ENCODE measurements at places on chromosomes 12 and 14.

DNA sequence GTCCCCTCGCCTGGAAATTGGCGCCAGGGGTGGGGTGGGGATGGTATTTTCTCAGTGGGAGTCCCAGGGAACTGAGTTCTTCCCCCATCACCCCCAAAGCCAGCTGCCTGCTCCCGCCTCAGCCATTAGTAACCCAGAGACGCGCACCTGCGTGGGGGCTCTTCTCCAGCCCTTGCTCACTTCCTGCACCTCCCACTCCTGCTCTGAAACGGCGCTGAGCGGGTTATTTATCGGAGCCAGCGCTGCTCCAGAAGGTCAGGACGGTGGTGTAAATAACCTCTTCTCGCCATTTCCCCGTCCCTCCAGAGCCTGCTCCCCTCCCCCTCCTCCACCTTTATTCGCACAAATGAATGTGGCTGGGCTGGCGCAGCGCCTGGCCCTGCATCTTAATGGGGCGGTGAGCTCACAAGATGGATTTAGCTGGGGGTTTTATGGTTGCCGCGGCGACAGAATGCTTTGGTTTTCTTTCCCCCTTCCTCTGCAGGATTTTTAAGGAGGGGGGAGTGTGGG, 12.2 kb downstream of the GPR84 start:
- DNase-seq = no peak

DNA sequence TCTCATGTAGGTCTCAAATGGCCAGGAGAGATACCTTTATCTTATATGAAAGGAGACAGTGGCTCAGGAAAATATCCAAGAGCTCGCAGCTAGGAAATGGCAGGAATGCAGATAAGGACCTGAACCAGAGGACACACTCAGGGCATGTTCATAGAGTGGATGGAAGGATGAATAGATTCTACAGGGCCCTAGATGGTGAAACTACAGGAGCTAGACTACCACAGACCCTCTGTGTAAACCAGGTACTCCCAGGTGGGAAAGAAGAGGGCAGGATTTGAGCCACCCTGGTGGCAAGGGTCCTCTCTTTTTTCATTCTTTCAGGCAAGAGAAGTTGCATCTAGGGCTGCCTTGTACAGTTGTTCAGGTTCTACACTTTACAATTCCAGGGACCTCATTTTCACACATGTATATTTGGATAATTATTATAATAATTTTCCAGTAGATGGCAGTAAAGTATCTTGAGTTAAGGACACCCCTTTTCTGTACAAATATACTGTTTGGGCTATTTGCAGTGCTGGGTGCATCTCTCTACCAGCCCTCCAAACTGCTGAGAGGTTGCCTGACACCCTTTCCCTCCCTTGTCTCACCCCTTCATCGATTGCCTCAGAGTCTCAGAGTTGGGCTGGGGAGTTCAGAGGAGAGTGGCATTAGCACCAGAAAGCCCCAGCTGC, 10.5 kb upstream of the ZDHHC22 start:
- no peak for DNase-seq

- no peak for DNase-seq
These were observed 162.4 kb downstream of the GALC start for GRCh38 chr14:87830443-87831096.

DNA sequence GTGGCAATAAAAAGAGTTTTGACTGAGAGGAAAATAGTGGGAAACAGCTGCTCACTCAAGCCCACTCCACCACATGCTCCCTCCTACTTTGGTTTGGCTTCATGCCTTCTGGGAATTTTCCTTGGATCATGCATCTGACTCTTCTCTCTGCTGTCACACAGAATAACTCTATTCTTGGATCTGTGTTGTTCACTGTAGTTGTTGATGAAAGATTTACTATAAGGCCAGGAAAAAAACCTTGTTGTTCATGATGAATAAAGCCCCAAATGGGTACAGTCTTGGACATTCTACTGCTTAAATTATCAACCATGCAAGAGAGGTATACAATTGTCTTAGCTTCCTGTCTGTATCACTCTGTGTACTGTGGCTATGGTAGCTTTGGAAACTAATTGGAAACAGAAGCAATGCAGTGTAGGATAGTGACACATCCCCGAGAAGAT, 70.5 kb downstream of the TMX1 start:
- no peak for DNase-seq

DNA sequence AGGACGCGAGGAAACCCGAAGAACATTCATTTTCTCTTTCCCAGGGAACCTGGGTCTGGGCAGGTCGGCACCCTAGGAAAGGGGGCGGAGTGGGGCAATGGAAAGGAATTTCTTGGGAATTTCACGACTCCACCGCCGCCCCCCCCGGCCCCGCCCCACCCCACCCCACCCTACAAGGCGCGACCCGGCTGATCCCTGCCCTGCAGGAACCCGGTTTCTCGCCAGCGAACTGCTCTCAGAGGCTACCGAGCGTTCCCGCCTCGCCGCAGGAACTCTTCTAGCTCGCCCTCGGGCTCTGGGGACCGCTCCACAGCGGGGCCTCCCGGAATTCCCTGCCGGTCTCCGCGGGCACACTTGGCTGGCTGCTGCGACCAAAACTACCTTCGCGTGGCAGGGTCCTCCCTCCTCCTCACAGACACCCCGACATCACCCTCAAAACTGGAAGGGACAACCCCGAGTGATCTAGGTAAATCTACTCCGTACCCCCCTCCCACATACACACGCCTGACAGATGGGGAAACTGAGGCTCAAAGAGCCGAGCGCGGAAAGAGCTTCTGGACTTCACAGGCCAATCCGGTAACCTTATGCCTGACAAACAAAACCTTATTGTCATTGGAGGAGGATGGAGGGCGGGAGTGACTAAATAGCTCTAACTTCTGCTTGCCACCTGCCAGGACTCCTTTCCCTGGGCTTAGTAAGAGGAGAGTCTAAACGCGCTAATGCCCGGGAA, 785 bp upstream of the ACTN1 start:
- DNase-seq = no peak

- no peak for DNase-seq
These were observed 339.0 kb downstream of the RMST start for GRCh38 chr12:97801471-97802059.

- DNase-seq = no peak
These were observed 129.3 kb upstream of the FLRT2 start for GRCh38 chr14:85400678-85401077.

DNA sequence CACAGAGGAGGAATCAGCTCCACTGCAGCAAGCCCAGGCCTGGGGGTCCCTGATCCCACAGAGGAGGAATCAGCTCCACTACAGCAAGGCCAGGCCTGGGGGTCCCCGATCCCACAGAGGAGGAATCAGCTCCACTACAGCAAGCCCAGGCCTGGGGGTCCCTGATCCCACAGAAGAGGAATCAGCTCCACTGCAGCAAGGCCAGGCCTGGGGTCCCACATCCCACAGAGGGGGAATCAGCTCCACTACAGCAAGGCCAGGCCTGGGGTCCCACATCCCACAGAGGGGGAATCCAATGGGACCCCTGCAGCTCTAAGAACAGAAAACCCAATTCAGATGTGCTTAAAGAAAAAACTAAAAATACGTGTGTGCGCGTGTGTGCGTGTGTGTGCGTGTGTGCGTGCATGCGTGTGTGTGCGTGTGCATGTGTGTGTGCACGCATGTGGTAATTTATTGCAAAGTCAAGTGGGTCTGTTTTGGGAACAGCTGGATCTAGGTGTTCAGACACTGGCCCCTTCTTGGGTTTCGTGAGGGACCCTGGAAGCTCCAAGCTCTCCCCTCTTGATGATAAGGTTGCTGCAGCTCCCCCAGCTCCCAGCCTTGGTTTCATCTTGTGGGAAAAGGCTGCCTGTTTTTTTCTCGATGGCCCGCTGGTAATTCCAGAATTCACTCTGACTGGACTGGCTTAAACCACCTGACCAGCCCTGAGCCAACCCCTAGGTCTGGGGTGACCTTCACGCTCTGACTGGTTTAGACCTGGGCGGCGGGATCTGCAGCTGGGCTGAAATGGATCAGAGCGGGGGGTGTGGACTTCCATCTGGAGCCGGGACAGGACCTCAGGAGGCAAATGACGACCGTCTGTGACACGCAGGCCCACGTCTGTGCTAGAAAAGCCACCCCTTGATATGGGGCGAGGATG, 47.1 kb downstream of the GALNT9 start:
- DNase-seq = no peak

GRCh38 chr14:59333668-59334067, 131.5 kb downstream of the GPR135 start:
- no peak for DNase-seq

DNA sequence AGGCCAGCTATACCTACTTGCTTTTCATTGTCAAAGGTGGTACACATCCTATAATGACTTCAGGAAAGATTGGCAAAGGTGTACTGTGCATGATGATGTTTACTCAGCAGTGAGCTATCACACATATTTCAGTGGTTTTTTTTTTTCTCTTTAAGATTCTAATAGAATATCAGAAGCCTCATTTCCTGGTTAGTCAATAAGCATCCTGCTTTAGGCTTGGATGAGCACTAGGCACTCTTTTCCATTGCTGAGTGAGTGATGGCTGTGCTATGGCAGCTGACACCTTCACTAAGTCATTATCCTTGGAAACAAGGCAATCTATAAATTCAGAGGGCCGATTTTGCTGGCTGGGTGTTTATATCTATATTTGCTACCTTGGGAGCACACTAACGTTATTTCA, 161.1 kb upstream of the RASSF8 start:
- no peak for DNase-seq

- peak; percentile 13 for DNase-seq
These were observed 53.5 kb downstream of the SLC38A6 start for GRCh38 chr14:61034416-61035120.

- no peak for DNase-seq
These were observed 440.8 kb downstream of the NRXN3 start for GRCh38 chr14:78610994-78611393.

- DNase-seq = no peak
These were observed 170.0 kb upstream of the SLC16A7 start for GRCh38 chr12:59425798-59426197.

GRCh38 chr12:45909041-45909713, 81.2 kb downstream of the SCAF11 start:
- DNase-seq = no peak

GRCh38 chr12:39401459-39401858, 41.5 kb downstream of the KIF21A start:
- DNase-seq = no peak

GRCh38 chr12:97748298-97748697, 285.7 kb downstream of the RMST start:
- DNase-seq = no peak

DNA sequence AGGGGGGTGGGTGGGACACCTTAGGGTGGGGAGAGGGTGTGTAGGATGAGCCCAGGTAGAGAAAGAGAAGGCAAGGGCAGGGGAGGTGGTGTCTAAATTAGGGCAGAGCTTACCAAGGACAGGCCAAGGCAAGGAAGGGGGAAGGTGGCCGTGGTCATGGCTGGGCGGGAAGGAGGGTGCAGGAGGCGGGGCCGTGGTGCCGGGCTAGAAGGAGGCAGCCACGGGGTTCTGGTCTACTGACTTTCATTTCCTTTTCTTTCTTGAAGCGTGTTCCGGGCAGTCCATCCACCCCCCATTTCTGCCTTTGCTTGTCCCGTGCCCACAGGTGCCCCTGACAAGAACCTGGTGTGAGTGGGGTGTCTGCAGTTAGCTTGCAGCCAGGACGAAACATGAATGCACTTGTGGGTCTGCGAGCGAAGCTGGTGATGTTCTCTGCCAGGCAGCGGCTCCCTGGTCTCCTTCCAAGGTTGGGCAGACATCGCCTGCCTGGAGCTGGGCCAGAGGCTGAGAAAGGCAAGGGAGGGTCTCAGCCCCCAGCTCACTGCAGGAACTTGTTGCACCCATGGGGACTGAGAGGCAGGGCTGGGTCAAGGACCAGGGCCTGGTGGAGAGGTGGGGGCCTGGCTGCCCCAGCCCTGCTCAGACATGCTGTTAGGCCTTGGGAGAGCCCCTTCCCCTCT, 58.2 kb downstream of the KIF26A start:
- no peak for DNase-seq

DNA sequence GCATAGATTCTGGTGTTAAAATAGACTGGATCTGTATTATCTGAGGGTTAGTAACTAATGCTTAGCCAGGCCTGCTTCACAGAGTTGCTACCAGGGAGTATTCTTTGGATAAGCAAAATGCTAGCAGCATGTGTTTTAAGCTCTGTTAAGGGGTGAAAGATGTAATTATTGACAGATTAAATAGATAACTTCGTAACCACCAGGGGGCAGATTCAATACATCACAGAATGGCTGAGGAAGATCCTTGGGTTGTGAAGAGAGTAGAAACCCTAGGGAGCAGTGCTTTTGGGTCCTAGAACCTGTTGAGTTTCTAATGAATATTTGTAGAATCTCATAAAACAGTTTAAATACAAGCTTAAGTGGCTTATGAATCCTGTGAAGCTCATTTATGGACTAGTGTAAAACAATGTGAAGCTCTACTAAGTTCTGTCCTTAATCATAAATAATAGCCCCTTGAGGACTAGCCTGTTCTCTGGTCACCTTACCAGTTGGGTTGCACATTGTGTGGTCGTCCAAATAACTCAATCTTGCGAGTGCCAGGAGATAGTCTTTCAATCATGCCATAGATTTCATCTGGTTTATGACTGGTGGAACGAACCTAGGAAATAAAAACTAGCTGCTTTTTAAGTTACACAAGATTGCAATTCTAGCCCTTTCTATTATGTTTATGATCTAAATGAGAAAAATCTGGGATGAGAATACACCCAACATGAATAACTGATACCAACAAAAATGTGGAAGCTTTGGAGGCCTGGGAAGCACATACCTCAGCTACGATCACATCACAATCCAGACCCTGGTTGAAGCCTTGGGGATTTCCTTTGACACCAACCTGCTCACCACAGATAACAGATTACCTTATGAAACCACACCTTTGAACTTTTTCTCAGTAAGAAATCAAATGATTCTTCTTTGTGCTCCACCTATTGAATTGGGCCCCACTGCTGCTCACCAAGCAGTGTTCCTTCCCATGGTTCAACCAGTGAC, 12.3 kb downstream of the METTL3 start:
- DNase-seq = no peak

- no peak for DNase-seq
These were observed 8.0 kb upstream of the ACTN1 start for GRCh38 chr14:68986926-68987652.

DNA sequence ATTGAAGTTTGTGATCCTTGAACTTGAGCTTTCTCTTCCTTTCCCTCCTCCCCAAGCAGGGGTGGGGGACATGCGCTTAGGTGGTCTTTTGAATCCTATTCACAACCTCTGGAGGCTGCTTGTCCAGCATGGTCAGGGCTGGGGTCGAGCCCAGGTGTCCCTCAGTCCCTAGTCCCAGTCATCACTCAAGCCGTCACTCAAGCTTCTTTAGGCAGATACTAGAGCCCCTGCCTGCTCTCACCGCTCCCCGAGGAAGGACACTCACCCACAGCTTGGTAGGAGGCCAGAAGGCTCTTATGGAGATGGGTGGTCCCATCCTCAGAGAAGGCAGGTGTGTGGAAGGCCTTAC, 532 bp upstream of the C1RL start:
- no peak for DNase-seq

GRCh38 chr14:38553586-38553985, 297.7 kb upstream of the CLEC14A start:
- no peak for DNase-seq
